ENCODE measurements at places on chromosomes 12 and 14. TPM values are rescaled to one million over a fixed set of nuclear protein-coding genes. Genes with fewer than 3 reads are reported as not detected.
A peak's percentile ranks its signal among the peaks of the same experiment; 100 is the strongest.

DNA sequence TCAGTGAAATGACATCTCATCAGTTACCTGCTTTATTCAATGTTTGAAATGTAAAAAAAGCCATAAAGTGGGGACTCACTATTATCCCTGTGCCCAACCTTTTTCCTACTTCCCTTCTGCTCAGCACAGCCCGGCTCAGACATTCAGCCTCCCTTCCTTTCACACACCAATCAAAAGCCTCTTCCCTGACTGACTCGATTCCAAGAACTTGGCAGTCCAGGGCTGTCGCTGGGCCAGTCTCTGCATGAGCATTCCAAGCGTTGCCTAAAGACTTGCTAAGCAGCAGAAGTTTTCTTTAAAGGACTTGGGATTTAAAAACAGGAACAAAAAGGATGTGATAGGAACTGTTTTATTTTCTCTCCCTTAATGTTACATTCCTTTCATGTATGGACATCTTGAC, 22.7 kb downstream of the ITPR2 start:
- no peaks in the 10 kb centered on the region for H3K27me3 ChIP-seq
- no peak for DNase-seq
- no peaks in the 10 kb centered on the region for H3K36me3 ChIP-seq
- no peak overlapping the region for H3K4me3 ChIP-seq

- H3K27me3 ChIP-seq, result no peaks in the 10 kb centered on the region
- H3K27ac ChIP-seq, result no peak overlapping the region
- peaks cover 13% of the 10 kb centered on the region for H3K4me1 ChIP-seq
- no peak overlapping the region for H3K4me3 ChIP-seq
- peaks cover 19% of the 10 kb centered on the region for H3K36me3 ChIP-seq
Measured at GRCh38 chr14:35050652-35051051, 4.6 kb downstream of the FAM177A1 start.

DNA sequence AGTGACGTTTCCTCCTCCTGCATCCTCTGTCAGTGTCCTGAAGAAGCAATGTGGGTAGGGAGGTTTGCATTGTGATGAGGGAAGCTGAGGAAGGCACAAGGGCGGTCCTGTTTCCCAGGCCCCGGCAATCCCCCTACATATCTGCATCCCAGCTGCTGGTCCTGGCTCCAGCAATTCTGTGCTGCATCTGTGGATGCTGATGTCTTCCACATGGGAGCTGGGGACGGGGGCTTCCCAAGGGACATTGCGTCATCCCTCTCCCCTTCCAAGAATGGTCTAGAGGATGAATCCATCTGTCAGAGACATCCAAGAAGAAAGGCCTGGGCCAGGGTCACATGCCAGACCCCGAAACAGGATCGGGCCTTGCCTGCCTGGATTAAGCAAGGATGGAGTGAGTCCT, 52.1 kb downstream of the TSPAN11 start:
- H3K27me3 ChIP-seq, result no peaks in the 10 kb centered on the region
- H3K4me3 ChIP-seq, result no peak overlapping the region
- H3K36me3 ChIP-seq, result no peaks in the 10 kb centered on the region
- DNase-seq, result no peak
- no peak overlapping the region for H3K27ac ChIP-seq
- no peaks in the 10 kb centered on the region for H3K4me1 ChIP-seq

DNA sequence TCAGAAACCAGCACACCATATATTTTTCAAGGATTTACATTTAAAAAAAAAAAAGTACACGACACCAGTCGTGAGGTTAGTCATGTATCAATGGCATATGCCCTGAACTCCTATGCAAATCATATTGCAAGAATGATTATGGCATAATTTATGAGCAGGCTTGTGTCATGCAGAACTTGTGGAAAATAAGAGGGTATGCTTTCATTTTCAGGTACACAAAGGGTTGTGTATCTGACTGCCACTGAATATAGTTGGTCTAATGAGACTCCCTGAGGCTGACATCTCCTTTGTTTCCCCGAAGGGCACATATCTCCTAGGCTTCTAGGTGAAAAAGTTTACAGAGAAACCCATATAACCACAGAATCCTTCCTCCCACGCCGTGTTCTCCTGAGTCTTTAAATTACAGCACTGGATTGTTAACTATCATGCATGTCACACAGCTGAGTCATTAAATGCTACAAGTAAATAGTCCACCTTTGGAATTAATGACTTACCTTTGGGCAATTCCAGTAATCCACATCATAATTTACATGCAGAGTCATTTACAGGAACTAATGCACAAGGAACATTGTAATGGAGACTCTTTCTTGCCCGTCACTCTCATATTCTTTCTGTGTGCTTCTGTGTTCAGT, 356.7 kb upstream of the DIO2 start:
- peaks cover 35% of the 10 kb centered on the region for H3K4me1 ChIP-seq
- no peaks in the 10 kb centered on the region for H3K27me3 ChIP-seq
- H3K4me3 ChIP-seq, result no peak overlapping the region
- DNase-seq, result peak; percentile 40

- no peaks in the 10 kb centered on the region for H3K36me3 ChIP-seq
- no peak overlapping the region for H3K4me3 ChIP-seq
- H3K27ac ChIP-seq, result no peak overlapping the region
- no peak for DNase-seq
- H3K4me1 ChIP-seq, result peaks cover 10% of the 10 kb centered on the region
Measured at GRCh38 chr14:24079491-24080141, 8.3 kb downstream of the CPNE6 start.

- H3K4me3 ChIP-seq, result no peak overlapping the region
- H3K4me1 ChIP-seq, result peaks cover 19% of the 10 kb centered on the region
- H3K36me3 ChIP-seq, result no peaks in the 10 kb centered on the region
- DNase-seq, result no peak
- no peak overlapping the region for H3K27ac ChIP-seq
Measured at GRCh38 chr12:63319936-63320633, 169.1 kb upstream of the AVPR1A start.

PPP4R4 gene
- total RNA-seq, result 1.00 TPM

TAS2R13 gene
- total RNA-seq, result 0.13 TPM

KCNH5 gene
- not detected for total RNA-seq

KRT74 gene
- total RNA-seq, result not detected

All from SJSA1 (cell line).